Fibroblast of skin of scalp (primary cell): ENCODE measurements at places on chromosomes 5 and 9.
A peak's percentile ranks its signal among the peaks of the same experiment; 100 is the strongest.

GRCh38 chr5:171418982-171419687, at the start of gene FGF18:
TSS of gene FGF18 (plus strand) at chr5:171419647. CDS start at chr5:171420200, 553 bp downstream.
- peak; percentile 47 for DNase-seq

DNA sequence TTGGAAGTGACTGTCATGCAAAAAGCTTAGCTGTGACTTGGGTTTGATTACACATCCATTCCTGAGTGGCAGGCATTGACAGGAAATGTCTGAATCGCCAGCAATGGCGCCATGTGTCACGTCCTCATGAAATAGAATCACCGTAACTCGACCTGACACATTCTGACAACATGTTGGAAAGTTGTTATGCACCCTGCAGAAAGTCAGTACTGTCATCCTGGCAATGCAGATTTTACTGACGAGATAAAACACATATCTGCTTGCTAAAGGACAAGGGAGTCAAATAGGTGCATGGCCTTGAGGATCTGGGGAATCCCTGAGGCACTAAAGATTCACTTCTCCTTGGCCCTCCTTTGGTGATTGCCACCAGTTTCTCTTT, 344.2 kb downstream of the SPATA31D1 start:
- DNase-seq: peak; percentile 12

- DNase-seq: peak; percentile 84
These were observed 13.8 kb upstream of the PLEKHG4B start for GRCh38 chr5:77957-78804.

- DNase-seq: peak; percentile 59
These were observed 616.0 kb upstream of the EDIL3 start for GRCh38 chr5:85000671-85001070.

DNA sequence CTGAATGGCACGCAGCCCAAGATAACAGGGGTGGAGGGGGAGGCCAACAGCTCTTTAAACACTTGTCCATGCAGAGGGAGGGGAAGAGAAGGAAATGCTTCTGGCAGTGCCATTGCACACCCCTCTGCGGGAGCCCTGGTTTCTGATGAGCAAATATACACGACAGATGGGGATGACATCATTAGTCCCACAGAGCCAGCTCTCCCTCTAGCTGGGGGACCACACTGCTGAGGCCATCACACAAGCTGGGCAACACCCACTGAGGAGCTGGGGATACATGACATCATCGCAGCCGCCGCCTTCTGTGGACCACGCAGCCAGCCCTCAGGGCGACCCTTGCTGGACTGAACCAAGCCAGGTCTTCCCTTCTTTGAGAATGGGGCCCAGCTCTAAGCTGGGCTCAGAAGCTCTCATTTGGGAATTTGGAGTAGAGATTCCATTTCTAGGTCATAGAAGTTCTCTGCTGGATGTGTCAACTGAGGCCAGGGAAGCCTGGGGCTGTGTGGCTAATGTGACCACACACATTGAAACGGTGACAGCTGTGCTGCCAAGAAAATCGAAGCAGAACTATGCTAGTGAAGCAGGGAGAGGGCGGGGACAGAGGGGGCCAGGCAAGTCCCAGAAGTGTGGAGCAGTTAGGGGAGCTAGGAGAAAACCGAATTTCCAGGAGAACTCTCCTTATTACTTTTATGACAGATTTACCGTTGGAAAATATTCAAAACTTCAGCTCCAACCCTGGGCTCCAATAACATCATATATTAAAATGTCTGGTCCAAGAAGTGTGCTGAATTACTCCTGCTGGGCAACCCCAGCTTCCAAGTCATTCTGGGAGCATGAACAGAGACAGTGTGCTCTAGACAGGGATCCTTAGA, 79.5 kb downstream of the PRRT1B start:
- peak; percentile 65 for DNase-seq

- peak; percentile 26 for DNase-seq
These were observed 222.2 kb downstream of the LURAP1L start for GRCh38 chr9:12997009-12997408.
